GM13976 (cell line): ENCODE measurements at places on chromosomes 6 and 20.
A peak's percentile ranks its signal among the peaks of the same experiment; 100 is the strongest.

GRCh38 chr6:26104457-26105108 lies 17.4 kb downstream of the HFE start:
- DNase-seq, result no peak

GRCh38 chr6:16405375-16405774 lies 167.0 kb downstream of the GMPR start:
- DNase-seq, result no peak

DNA sequence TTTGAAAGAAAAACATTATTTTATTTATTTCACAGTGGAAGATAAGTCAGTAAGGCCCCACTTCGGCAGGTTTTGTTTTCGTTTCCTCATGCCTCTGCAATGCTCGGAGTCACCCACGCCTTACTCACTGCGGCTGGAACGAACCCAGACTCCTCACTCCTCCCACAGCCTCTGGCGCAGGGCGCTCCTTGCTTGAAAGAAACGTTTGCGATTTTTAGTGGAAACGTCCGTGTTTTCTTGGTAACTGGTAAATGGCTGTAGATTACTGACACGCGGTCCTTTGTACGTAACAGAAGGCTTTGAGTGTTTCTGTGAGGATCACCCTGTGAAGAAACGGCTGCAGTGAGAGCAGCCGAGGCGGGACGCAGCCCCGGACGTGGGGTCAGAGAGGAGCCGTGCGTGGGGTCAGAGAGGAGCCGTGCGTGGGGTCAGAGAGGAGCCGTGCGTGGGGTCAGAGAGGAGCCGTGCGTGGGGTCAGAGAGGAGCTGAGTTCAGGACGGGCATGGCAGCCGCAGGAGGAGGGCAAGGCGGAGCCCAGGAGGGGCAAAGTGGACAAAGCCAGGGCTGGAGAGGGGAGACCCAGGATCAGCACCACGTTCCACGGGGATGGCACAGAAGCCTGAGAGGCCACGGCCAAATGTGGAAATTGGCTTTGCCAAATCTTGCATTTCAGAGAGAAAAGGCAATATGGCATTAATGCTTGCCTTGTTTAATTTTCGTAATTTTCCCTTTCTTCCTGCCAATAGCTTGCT lies 198.6 kb upstream of the THBS2 start:
- no peak for DNase-seq

GRCh38 chr20:24992487-24993205 lies at the start of gene APMAP:
APMAP (minus strand) TSS chr20:24992751; CDS start chr20:24992688, 63 bp downstream.
- DNase-seq, result peak; percentile 98

- DNase-seq, result no peak
Observed at GRCh38 chr6:12022953-12023388, 10.9 kb downstream of the HIVEP1 start.

GRCh38 chr6:97668716-97669115 lies 385.7 kb upstream of the MMS22L start:
- peak; percentile 10 for DNase-seq

DNA sequence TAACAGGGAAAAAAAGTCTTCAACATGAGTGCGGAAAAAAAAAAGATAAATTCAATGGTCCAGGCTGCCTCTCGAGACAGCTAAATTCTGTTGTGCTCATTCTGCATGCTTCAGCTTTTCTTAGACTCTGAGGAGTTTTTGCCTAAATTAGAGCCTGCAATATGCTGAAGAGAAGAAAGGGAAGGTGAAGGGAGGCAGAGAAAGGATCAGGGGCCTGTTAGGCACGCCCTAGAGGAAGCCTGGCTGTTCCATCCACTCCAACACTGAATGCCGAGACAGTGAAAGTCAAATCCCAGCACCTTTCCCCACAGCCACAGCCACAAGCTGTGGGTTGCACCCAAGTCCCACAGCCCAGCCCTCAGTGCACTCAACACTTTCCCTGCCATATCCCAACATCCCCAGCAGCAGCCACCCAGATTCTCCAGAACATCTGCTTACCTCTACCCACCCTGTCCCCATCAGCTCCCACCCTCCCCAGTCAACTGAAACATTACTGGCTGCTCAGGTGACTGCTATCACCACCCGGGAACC lies 37.3 kb downstream of the PREX1 start:
- DNase-seq, result no peak

GRCh38 chr6:43948527-43949485 lies 178.4 kb downstream of the MRPL14 start:
- DNase-seq, result no peak

DNA sequence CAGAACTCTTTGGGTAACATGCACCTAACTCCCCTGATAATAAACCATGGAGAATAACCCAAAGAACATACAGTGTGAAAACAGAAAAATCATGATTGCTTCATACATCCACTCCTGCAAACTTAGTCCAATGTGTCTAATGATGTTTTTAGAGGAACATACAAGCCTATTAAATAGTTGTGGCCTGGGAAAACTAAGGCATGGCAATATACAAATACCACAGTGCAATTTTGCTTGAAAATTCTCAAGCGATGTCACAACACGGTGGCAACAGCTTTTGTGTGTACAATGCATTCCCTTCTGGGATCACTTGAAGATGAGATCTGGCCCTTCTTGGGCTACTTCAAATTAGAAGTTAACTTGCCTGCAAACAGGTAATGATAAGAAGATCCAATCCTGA lies 16.7 kb downstream of the MAP3K5 start:
- DNase-seq, result no peak

DNA sequence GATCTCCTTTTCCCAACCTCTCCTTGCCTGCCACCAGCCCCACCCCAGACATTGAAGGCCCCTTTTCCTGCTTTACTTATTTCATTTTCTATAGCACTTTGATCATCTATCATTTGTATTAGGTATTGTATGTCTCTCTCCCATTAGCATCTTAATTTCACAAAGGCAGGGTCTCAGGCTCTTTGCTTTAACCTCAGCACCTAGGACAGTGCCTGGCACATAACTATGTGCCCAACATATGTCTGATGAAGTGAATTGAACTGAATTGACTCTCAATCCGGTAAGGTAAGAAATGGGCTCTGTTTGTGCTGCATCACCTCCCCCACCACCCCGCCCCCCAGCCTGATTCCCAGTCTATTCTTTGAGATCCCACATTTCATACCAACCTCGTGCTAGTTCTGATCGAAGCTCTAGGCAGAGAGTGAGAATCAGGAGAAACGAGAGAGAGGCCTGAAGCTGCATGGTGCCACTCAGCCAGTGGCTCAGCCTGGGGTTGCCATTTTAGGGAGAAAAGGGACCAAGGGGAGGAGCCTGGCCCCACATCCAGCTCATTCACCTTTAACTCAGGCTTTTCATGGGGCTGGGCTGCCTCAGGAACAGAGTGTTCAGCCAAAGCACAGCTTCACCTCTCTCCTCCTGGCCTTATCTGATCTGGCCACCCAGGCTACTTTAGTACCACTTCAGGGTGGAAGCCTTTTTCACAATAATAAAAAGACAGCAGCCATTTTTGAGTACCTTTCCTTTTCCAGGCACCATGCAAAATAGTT lies at the start of gene SPINT3:
Gene SPINT3 (minus strand): TSS at position 476 of the 767 bp plus-strand sequence. CDS start 14 bp downstream, at position 462.
- DNase-seq, result no peak

- DNase-seq, result no peak
Observed at GRCh38 chr6:167108278-167108677, 14.6 kb upstream of the CCR6 start.

GRCh38 chr20:36462440-36463211 lies 78.7 kb upstream of the MYL9 start:
- no peak for DNase-seq

DNA sequence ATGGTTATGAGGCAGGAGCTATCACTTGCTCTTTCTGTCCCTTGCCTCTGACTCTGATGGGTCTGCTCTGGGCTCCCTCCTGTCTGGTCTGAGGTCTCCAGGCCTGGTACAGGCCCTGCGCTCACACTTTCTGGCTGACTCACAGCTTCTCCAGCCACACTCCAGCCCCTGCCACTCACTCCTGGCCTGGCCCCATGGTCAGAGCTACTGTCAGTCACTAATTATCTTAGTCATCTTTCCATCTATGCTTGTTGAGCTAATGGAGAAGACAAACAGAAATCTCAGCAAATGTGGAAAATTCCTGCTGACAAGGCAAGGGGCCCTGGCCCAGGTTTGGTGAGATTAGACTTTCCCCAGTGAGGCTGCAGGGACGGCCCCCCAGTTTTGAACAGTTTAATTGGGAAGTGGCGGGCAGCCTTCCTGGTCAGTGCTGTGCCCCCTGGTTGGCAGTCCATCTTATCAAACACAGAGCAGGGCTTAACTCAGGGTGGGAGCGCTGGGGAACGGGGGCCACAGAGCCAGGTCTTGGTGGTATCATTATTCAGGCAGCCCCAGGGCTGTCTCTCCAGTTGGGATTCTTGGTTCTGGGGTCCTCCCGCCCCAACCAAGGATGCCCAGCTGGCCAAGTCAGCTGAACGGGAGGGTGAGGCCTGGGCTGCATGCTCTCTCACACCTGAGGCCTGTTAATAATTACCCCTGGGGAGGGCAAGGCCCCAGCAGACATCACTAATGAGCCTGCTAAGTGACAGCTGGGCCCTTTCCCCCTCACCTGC lies 63.4 kb downstream of the VEGFA start:
- DNase-seq, result no peak

DNA sequence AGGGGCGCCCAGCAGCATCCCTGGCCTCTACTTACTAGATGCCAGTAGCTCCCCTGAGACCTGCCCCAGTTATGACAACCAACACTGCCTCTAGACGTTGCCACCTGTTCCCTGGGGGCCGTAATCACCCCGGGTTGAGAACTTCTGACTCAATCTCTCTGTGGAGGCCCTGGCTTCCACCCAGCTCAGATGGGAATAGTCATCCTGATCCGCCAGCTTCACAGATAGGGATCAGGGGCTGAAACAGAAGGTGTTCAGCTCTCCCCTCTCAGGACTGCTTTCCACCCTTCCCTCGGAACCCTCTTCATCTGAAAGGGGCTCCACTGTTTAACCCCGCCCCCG lies 3.3 kb downstream of the CAPN11 start:
- DNase-seq, result no peak

DNA sequence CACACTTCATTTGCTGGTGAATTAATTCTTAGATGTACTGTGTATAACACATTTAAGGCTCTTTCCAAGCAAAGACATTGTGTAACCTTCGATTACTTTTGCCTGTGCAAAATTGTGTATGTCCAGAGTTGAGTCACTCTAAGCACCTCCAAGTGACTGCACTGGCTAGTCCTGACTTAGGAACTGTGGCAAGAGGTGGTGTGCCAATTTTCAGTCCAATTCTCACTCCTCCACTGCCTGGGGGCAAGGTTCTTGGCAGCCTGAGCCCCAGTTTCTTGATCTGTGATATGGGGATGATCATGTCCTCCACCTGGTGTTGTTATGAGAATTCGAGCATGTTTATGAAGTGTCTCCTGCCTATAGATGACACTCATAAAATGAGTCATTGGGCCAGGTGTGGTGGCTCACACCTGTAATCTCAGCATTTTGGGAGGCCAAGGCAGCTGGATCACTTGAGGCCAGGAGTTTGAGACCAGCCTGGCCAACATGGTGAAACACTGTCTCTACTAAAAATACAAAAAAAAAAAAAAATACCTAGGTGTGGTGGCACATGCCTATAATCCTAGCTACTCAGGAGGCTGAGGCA lies 105.3 kb upstream of the CDYL start:
- DNase-seq, result no peak

- DNase-seq, result no peak
Observed at GRCh38 chr6:22030730-22031619, 265.9 kb downstream of the PRL start.

GRCh38 chr6:136526937-136527336 lies 23.3 kb downstream of the MAP7 start:
- no peak for DNase-seq
